GM23248 (cell line): ENCODE measurements at places on chromosomes 12 and 14. TPM values are rescaled to one million over a fixed set of nuclear protein-coding genes. Genes with fewer than 3 reads are reported as not detected.

GRCh38 chr12:108231909-108232434, 102.9 kb downstream of the WSCD2 start:
- DNase-seq = no peak

GRCh38 chr12:61870658-61871484, 389.3 kb upstream of the USP15 start:
- DNase-seq = no peak

- DNase-seq = no peak
Observed at GRCh38 chr14:89373185-89373584, 43.8 kb downstream of the FOXN3 start.

GRCh38 chr14:62017651-62018230, 255.5 kb downstream of the SNAPC1 start:
- no peak for DNase-seq

DNA sequence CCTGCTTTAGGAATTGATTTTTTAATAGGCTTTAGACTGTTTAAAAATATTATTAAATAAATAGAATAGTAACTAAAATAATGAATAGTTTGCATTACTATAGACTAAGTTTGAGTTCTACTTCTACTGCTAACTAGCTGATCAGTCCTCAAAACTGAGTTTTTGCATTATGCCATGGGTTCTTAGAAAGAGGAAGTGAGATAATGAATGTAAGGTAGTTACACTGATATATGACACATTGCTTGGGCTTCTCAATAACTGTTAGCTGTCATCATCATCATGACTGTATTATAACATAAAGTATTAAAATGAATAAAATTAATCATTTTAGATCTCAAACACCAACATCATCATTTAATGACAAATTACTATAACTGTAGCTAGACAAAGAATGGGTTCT, 949.7 kb downstream of the TRHDE start:
- no peak for DNase-seq

DNA sequence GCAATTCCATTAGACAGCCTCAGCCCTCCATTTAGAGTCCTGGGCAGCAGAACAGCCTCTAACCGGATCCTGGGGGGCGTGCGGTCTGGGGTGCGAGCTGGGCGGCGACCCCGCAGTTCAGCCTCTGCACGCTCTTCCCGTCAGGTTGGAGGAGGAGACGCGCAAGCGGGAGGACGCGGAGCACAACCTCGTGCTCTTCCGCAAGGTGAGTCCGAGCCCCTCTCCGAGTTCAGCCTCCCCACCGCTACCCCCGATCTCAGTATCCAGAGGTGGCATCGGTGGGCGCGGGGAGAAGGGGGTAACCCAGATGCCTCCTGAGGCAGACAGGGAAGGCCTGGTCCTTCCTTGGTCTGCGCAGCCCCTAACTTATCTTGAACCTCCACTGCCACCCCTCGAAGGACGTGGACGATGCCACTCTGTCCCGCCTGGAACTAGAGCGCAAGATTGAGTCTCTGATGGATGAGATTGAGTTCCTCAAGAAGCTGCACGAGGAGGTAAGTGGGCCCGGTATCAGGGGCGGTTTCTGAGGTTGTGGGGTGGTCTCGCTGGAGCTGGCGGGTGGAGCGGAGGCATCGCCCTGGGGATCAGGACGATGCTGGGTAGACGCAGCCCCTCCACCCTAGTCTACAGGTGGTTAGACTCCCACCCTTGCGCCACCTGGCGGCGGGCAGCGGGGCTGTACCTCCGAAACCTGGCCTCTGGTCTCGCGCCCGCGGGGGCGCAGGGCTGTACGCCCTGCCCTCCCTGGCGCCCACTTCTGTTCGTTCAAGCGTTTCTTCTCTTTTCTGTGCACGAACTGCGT, 1.3 kb downstream of the PRPH start:
- DNase-seq = peak; percentile 42

LRP1-AS gene
- polyA plus RNA-seq = 0.60 TPM in 1 of 2 replicates, not detected in the other

HOXC11 gene
- not detected in 2 replicates for polyA plus RNA-seq

RIMBP2 gene
- polyA plus RNA-seq = not detected in 2 replicates

FLVCR2 gene
- 0.33 TPM in 1 of 2 replicates, not detected in the other for polyA plus RNA-seq
